Thoracic aorta (tissue), 2 donors: ENCODE measurements at places on chromosomes 7 and 10.

DNA sequence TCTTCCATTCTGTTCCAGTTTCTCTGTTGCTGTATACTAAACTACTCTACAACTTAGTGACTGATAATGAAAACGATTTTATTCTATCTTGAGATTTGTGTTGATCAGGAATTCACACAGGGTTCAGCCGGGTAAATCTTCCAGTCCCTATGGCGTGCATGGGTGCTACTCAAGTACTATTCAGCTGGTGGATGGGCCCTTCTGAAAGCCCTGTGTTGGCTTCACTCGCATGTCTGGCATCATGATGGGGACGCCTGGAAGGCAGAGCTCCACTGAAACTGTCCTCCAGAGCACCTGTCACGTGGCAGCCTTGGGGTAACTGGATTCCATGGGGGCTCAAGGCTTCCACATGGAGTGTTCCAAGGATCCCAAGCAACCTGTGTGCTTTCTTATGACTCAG is 86.0 kb upstream of the ZMIZ1 start:
- no peak for DNase-seq

DNA sequence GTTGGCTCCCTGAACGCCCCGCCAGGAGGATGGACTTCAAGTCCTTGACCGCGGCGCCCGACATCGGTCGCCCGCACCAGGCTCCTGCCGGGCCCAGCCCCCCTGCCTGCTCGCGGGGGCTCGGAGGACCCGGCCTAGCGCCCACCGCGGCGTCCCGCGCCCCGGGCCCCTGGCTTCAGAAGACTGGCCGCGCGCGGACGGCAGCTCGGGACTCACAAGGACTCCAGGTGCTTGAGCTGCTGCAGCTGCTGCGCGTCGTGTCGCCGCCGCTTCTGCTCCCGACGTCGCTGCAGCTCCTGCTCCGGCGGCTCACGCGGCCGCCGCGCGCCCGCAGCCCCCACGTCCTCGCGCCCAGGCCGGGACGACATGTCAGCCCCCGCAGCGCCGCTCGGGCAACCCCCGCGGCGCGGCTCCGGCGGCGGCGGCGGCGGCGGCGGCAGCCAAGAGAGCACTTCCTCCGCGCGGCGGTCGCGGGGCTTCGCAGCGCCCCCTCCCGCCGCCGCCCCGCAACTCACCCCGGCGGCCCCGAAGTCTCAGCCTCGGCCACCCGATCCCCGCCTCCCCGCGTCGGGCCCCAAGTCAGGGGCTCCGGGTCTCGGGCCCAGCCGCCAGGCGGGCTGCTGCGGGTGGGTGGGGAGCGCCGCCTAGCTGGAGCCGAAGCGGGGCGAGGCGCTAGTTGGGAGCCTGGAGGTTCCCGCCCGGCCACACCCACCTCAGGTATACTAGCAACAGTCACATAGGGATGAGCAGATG is at the start of gene RP9:
TSS of gene RP9 (minus strand) at position 400 of the 753 bp plus-strand sequence. CDS start at position 368, 32 bp downstream.
- DNase-seq: no peak

DNA sequence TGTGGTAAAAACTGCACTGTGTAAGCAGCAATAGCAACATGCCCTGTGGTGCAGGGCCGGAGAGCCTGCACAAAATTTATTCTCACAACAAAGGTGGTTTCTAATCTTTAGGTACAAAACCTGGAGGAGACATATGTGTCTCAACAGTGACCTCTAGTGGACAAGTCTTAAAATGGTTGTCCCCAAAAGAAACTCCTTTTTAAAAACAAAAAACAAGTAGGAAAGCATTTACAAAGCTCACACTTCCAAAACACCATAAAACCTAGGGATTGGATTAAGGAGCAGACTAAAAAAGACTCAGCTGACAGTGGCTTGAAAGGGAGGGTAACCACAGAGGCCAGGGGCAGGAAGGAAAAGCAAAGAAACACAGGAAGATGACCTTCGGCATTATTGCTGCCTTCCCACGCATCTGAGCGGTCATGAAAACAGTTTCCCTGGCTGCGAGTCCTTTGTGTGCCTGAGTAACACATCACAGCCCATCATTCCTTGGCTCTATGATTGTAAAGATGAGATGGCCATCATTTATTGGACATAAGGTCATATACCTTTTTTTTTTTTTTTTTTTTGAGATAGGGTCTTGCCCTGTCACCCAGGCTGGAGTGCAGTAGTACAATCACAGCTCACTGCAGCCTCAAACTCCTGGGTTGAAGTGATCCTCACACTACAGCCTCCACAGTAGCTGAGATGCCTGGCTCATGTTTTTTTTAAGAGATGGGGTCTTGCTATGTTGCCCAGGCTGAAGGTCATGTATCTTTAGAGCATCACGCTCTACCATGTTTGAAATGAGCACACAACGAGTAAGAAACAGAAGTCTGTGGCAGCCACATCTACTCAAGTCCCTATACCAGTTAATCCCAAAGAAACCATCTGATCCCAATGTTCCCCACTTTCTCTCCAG is 39.5 kb downstream of the RSU1 start:
- DNase-seq: no peak

DNA sequence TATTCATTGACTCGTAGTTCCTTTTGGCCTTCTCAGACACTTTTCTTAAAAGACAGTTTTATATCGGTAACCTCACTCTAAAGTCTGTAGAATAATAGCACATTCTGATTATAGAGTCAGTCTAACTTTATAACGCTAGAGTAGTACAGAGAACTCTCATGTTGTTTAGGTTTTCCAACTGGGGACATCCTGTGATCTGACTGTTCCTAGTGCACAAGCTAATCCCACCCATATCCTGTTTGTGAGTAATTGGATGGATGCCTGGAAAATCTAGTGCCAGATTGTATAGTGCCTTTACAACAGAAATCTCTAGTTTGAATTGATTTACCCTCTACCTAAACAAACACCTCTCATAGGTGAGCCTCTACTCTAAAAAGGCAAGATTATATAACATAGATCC is 107.4 kb downstream of the ZEB1 start:
- DNase-seq: no peak

GRCh38 chr7:73519867-73520672 is 2.0 kb downstream of the BAZ1B start:
- DNase-seq: no peak

DNA sequence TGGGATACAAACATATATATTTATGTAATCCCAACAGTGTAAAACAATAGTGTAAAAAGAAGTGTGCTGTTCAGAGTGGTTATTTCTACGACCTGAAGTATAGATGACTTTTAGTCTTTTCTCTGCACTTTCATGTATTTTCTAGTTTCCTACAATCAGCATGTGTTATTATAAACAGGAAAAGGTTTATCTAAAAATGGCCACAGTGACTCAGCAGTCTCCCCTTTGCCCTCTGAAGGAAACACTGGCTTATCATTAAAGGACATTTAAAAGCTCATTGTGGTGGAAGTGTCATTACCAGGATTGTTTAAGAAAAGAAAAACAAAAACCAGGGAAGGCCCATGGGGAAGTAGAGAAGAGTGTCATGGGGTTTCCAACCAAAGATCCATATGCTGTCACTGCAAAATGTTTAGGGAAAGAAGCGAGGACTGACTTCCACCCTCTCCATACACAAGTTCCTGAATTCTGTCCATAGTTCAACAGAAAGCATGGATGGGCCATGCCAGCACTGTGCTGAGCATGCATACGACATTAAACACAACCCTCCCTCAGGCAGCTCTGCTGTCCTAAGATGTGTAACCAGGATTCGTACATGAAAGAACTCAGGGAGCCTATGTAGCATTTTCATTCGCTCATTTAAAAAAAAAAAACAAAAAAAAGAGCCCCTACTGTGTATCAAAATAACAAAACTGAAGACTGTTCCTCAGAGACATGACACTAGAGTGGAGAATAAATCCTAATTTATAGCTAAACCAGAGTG is 10.2 kb downstream of the CYREN start:
- DNase-seq: no peak

DNA sequence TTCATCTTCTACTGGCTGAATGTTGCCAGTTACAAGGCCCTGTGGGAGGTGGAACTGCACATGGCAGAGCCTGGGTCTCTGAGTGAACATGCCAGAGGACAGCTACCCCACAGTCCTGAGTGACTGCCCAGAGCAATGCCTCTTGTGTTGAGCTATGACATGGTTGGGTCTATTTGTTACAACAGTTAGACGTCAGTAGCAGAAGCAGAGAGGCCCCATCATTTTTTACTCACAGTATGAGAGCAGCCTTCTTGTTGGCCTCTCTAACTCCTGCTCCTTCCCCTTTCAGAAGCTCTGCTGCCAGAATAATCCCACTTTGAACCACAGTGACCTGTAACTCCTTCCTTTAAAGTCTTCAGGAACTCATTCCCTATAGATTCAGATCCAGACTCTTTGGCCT is 30.8 kb upstream of the NRP1 start:
- no peak for DNase-seq

DNA sequence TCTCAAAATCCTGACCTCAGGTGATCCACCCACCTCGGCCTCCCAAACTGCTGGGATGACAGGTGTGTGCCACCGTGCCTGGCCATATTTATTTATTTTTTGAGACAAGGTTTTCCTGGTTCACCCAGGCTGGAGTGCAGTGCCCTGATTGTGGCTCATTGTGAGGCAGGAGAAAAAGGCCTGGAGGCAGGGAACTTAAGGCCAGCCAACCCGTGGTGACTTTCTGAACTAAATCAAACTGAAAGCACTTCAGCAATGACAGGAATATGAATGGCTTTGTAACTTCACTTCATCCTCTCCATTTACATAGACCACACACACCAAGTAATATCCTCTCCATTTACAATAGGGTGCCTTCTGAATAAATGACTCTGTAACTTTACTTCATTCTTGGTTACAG is 124.4 kb downstream of the CCDC3 start:
- DNase-seq: no peak

DNA sequence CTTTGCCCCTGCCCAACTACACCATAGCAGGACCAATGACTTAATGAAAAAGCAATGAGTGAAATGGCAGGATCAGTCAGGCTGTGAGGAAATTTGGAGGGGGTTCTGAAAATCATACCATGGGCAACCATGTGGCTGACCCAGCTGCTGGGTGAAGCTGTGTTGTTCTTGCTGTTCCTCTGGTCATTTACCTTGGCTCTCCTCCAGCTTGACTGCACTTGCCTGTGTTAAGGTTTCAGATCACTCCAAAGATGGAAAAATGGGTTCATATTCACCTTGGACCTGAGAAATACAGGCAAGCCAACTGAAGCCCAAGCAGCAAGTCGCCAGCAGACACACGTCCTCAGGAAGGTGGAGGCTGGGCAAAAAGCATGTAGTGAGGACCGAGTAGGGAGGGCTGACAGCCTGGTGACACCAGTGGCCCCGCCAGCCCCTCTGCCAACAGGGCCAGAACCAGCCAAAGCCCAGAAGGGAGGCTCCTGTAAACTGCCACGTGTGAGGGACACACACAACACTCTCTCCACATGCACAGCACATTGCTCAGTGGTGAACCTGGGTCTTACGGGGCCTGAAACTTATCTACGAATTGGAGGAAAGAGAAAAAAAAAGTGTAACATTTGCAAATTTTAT is 40.1 kb downstream of the PARP12 start:
- no peak for DNase-seq

DNA sequence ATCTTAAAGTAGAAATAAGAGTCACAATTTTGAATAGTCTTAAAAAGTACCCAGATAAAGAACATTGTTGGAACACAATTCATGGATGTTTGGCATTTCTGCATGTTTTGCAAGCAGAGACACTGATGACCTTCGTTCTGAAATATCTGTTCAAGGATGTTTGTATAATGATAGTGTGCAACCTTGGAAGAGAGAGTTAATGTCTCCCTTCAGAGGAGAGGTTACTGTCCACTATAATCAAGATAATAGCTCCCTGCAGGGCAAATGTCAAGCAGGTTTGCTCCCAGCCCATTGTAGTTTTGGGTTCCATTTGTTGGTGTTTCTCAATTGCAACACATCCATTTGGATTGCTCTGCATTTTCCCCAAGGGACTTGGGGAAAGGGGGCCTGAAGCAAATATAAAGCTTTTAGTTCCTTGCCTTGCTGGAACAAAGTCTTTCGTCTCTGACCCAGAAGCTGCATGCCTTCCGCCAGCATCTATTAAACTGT is 45.2 kb downstream of the COL1A2 start:
- DNase-seq: no peak
